T-helper 1 cell (primary cell): ENCODE measurements at places on chromosomes 6 and 20.
A peak's percentile ranks its signal among the peaks of the same experiment; 100 is the strongest.

DNA sequence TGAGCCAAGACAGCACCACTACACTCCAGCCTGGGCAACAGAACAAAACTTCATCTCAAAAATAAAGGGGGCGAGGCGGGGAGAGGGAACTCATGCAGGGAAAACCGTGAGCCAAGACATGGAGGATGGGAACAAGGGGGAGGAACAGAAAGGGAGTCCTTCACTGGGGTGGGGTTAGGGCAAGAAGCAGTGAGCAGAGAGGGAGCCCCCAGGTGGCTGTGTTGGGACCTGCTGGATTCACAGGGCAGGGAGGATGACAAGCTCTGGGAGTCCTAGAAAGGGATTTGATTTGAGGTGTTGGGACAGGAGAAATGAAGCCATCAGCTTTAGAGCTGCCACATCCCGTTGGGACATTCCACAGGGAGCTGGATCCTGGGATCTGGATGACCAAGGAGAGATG is 90.6 kb upstream of the TOP1 start:
- DNase-seq: no peak

GRCh38 chr6:27205375-27206278 is 41.9 kb upstream of the PRSS16 start:
- no peak for DNase-seq

DNA sequence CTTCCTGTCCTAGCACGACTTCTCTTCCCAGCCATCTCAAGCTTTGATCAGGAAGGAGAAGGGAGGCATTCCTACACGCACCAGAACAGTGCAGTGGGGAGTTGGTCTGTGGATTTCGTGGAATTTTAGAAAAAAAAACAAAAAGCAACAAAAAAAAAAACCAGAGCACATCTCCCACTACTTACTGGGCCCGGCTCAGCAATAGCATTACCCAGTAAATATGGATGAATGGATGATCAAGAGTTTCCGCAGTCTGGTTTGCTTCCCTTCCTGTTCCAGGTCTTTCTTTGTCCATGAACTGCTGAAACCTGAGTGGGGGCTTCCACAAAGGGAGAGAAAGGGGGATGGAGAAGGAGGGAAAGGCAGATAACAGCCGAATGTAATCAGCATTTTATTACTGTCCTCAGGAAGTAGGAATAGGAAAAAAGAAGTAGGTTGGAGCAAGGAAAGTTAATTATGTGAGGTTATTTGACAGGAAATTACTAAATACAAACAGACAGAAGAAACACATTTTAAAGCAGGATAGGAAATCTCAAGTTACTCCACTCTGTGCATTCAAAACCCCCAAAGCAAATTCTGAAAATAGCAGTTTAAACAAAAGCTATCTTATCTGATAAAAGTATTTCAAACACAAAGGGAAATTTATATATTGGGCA is 349.0 kb downstream of the PRL start:
- DNase-seq: no peak

DNA sequence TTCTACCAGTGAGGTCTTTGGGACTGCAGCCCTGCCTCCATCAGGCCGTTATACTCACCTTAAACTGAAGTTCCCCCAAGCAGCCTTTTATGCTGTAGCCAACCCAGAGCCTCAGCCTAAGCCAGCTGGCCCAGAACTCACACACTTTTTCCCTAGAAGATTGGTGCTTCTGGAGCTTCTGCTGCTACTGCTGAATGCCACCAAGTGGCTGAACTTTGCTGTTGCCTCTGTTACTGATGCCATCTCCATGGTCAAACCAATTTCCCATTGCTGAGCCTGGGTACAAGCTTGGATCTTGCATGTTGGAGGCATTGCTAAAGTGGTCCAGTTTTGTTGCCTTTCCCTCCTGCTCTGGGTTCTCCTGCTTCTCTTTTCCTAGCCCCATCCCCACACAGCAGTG is 15.0 kb upstream of the TBX18 start:
- DNase-seq: no peak

DNA sequence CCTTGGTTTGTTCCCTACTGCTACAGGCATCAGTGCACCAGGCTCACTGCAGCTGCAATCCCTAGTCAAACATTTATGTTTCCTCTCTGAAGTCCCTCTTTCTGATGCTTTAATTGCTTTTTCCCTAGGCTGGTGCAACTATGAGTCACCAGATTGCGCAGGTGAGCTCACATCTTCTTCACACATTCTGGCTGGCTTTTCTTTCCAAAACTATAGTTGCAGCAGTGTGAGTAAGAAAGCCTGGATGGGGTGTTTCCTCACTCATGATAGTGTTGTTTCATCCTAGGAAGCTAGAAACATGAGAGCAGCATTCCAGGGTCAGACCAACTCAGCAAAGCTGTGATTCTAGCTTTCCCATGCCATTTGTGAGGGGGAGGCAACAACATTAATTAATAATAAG is 296.4 kb downstream of the PAX1 start:
- no peak for DNase-seq

GRCh38 chr6:137389150-137389704 is 105.0 kb downstream of the OLIG3 start:
- DNase-seq: peak; percentile 88

DNA sequence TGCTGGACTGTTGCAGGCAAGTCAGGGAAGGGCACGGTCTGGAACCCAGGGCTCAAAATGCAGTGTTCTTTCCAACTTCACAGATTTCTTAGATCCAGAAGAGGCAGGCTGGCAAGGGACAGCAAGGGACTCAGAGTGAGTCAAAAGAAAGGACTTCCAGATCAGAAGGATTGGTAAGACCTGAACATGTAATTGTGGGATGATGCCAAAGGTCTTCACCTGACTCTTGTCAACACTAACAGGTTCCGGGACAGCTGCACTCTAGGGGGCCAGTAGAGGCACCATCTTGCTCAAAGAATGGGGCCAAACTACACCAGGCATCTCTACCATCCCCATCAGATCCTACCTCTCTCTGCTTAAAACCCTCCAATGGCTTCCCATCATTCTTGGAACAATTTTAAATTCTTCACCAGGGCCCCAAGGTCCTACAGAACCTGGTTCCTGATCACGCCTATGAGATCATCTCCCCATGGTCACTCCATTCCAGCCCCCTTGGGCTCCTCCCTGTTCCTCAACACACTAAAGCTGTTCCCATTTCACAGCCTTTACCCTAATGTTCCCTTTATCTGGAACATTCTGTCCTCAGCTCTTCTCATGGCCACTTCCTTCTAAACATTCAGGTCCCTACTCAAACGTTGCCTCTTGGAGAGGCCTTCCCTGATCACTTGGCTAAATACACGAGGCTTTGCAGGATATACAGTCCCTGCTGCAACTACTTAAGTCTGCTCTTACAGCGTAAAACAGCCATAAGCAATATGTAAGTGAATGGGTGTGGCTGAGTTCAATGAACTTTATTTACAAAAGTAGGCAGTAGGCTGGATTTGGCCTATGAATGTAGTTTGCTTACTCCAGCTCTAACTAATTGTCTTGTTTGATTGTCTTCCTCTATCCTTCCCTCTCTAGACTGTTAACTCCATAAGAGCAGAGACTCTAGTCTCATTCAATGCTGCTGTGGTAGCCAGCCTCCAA is 29.6 kb upstream of the TTPAL start:
- DNase-seq: no peak

GRCh38 chr6:146352163-146352562 is 191.5 kb upstream of the RAB32 start:
- no peak for DNase-seq

DNA sequence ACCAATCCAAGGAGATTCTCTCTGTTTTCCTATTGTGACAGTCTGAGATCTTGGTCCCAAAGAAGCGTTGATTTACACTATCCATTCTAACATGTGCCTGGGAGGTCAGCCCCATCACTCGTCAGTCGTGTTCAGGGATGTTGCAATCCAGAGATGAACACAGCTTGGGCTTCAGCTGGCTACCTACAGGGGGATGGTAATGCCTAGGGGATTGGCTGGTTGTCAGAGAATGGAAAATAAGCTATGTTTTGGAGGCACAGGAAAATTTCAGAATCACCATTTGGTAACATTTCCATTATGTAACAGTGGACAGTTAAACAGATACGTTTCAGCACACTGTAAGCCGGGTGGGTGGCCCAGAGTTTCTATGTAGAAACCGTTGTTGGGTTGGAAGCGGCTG is 147.1 kb upstream of the RALGAPA2 start:
- DNase-seq: no peak

- no peak for DNase-seq
These were observed at the start of gene COL9A1 for GRCh38 chr6:70303034-70303525. Gene COL9A1, minus strand, starts transcription at chr6:70303084. Its CDS starts 160 bp downstream, at chr6:70302924.

DNA sequence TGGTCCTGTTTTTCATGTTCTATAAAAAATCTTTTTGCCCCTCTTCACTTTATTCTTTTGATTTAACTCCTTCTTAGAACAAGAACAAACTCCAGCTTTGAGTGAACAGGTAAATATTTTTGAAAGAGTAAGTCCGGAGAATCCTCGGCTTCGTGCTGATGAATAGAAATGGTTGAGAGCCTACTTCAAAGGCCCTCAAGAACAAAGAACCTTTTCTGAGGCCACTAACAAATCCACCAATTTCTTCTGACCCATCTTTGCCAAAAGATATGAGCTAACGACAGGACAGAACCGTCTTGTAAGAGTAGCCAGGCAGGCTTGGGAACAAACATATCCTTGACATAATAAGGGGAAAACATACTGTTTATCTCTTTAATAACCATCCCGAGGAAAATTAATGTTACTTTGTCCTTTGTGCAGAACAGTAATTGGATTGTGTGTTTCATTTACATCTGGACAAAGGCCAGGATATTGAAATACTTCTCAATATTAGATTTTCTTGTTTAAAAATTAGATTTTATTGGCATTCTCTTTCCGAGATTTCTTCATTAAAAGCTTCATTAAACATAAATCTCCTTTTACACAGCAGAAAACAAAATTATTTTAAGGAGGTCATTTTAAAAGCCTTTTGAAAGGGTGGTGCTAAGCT is 52.9 kb downstream of the NOX3 start:
- no peak for DNase-seq
